ENCODE measurements at places on chromosomes 12 and 14.

DNA sequence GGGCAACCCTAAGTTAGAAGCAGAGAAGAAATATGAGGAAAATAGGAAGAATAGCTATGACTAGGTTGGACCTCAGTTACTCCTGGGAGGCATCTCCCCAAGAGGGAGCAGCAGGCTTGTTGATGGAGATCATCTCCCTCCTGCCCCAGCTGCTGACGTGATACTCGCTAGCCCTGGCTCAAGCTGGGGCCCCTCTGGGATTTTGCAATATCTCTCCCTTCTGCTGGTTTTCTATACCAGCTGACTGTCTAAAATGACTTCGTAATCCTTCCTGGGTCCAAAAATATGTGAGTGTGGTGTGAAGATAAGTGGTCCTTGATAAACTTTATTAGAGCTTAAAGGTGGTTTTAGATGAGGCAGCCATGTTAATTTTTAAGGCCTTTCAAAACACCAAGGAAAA, 4.5 kb upstream of the HECTD4 start:
- DNase-seq, result no peak

DNA sequence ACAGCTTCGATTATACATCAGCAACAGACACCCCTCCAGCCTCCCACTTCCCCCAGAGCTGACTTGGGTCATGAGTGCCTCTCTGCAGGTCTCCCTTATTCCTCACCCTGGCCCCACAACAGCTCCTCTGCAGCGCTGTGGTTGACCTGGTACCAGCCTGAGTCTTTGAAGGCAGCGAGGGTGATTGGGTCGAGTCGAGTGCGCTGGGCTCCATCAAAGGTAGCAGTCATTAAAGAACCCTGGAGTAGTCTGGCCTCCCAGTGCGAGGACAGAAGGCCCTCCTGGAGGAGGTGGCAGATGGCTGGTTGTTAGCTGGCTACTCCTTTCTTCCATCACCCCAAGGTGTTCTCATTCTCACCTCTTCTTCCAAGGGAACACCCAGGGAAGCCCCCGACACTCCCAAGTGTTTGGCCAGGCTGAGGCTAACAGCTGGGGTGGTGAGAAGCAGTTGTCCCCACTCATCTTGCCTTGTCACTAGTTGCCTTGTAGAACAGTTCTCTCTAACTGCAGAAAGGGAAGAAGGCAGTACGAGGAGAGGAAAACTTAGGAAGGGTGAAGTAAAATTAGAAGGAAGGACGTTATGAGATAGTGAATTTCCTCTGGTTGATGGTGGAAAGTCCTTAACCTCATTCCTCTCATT, 2.7 kb downstream of the CIROP start:
- no peak for DNase-seq

- DNase-seq, result no peak
These were observed 104.8 kb upstream of the DIO3 start for GRCh38 chr14:101456246-101457175.

DNA sequence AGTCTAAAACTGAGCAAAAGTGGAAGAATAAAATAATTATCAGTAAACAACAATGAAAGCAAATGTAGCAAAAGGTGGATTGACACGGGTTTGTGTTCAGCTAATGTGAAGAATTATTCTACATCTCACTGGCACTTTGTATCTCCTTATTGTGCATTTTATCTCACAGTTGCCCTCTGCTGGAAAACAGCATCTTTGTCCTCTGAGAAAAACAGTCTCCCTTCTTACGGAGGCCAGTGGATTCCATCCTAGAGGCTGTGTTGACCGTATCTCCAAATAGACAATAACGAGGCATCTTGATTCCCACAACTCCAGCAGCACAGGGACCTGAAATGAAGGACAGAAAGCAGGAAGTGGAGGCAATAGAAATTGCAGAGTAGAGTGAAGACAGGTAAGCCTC, 51.3 kb upstream of the PLBD1 start:
- no peak for DNase-seq

GRCh38 chr12:124071075-124071443, 98.0 kb downstream of the ZNF664 start:
- no peak for DNase-seq

DNA sequence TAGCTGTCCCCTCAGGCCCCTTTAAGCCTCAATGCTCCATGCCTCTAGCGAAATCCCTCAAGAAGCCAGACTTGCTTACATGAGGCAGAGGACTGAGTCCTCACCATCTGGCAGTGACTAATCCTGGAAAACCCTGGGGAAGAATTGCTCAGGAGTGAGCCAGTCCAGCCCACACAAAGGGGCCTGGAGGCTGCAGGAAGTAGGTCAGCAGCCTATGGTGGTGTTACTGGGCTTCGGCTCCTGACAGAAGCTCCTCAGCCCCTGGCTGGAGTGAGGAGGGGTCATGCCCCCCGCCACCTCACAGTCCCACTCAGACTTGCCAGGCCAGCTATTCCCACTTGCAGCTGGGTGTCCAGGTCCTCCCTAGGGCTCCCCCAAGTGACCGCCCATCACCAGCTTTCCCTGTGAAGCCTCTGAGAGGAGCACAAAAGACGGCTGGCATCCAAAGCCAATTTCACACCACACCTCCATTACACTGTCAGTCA, 250.5 kb downstream of the DPF3 start:
- DNase-seq, result no peak

GRCh38 chr14:81465507-81466228, 65.5 kb upstream of the STON2 start:
- DNase-seq, result no peak

GRCh38 chr12:64083285-64084210, 138.5 kb downstream of the KICS2 start:
- no peak for DNase-seq

GRCh38 chr14:88463318-88463717, 77.9 kb downstream of the SPATA7 start:
- DNase-seq, result peak; percentile 54

DNA sequence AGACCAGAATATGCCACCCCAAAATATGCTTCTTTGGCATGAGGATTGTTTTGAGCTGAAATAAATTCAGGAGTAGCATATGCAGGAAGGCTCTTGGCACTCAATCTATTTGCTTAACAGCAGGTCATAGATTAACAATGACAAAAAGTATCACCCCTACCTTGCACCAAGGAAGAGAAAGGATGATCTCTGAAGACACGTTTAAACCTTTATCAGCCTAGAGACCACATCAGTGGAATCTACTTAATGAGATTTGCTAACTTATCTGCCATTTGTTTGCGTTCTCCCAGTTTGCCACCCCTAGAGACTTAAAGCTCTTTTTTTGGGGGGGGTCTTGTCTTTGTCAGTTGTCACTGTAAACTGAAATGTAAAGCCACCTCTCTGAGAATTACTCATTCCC, 1278.7 kb upstream of the USP15 start:
- no peak for DNase-seq

DNA sequence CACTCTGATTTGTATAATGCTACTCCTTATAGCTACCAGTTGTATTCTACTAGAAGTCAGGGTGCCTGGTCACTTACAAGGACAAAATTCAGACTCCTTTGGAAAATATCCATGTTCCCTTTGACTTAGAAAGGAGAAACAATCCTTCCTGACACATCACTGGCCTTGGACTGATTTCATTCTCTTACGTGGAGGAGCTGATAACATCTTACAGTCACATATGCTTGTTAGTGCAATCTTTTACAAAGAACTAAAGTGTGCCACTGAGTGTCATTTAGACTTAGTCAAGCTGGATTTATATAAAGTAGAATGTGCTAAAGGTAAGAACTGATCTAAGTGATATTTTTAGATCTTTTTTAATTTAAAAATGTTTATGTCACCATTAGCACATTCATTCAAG, 131.0 kb upstream of the TMTC2 start:
- no peak for DNase-seq
